Hematopoietic multipotent progenitor cell treated with erythropoietin and hydrocortisone succinate and interleukin-3 and kit ligand, for 6 days (in vitro differentiated cells): ENCODE measurements at places on chromosomes 12 and 14.
A peak's percentile ranks its signal among the peaks of the same experiment; 100 is the strongest.

DNA sequence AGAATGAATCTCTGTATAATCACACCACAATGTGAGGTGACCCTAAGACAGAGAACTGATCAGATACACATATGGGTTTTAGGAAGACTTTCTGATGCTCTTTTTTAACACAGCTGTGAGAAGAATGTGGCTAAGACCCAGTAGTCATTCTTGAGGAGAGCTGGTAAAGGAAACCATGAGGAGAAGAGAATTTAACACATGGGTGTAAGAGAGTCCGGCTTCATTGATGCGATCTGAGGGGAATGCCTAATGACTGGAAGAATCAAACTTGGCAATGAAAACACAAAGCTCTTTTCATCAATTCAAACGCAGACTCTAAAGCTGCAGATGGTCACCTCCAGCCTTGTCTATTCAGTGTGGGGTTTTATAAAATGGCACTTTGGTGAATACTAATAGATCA is 79.3 kb downstream of the FOXA1 start:
- DNase-seq = no peak

GRCh38 chr12:19323805-19324204 is 115.5 kb upstream of the AEBP2 start:
- DNase-seq = no peak

GRCh38 chr12:19191089-19191488 is 61.6 kb downstream of the PLEKHA5 start:
- DNase-seq = no peak

DNA sequence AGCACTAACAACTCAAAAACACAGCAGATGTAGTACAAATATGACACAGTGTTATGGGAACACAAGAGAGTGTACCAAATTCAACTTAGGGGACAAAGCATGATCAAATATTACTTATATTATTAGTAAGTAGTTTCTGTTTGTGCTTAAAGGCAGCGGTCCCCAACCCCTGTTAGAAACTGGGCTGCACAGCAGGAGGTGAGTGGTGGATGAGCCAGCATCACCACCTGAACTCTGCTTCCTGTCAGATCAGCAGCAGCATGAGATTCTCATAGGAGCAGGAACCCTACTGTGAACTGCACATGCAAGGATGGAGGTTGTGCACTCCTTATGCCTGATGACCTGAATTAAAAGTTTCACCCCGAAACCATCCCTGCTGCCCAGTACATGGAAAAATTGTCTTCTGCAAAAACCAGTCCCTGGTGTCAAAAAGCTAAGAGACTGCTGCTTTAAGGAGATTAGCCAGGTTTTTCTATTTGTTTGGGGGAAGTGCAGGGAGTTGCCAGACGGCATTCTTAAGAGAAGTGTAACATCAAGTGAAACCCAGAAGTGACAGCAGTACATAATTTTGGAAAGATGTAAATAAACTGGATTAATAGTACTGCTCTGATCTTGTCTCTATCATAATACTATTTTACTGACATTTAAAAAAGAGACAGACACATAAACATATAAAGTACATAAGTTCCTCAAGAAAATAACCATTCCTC is 26.7 kb downstream of the GTF2A1 start:
- no peak for DNase-seq

DNA sequence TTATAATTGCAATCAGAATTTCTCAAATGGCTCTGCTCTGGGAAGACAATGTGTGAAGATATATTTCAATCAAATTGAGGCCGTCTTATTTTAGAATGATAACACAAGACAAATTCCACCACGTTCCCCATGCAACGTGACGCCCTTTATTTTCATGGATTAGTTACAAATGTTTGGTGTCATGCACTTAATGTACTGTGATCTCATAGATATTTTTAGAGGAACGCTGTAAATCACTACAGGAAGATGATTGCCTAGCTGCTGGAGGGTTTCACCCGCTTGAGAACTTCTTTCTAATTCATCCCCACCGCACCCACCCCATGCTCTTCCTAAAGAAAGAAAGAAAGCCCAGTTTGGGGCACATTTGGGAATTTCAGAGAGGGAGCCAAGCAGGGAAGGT is 117.2 kb downstream of the PLXNC1 start:
- no peak for DNase-seq

DNA sequence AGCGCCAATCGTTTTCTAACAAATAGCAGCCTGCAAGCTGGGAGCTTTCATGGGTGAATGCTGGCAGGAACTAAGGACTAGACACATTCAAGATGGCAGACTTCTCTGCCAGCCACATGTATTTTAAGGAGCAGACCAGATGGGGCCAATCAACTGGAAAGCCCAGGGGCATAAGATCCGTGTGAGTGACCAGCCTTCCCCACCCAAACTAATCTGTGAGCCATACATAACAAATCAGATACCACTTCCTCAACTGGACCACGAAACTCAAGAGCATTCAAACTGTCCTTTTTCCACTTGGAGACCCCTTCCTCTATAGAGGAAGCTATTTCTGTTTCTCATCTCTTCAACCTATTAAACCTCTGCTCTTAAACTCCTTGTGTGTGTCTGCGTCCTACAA is 9.7 kb downstream of the TCL1B start:
- no peak for DNase-seq

GRCh38 chr14:83607682-83608081 is 1922.3 kb upstream of the FLRT2 start:
- no peak for DNase-seq

GRCh38 chr12:56013482-56013881 is 7.4 kb upstream of the IKZF4 start:
- DNase-seq = no peak

DNA sequence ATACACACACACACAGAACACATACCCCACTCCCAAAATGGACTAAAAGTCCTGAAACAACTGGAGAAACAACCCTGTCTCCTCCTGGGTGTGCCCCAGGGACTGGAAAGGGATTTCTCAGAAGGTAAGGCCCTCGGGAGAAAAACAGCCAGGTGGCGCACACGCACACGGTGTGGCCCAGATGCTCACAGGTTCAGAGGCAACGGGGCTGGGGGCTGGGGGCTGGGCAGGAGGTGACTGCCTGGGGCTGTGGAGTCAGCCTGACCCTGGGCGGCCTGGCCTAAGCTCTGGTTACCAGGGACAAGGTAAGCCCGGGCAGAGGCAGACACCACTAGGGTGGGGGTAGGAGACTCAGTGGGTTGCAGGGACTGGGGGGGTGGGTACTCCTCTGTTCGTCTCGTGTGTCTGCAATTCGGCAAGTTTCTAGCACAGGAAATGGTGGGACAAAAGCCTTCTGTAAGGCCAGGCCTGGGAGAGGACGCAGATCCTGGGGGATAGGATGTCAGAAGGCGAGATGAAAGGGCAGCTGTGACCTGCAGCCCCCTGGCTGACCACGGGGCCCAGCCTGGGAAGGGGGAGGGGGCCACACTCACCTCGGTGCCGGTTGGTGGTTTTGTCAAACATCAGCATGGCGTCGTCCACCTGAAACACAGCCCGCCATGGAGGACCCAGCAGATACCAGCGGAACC is 10.4 kb downstream of the MSI1 start:
- no peak for DNase-seq

DNA sequence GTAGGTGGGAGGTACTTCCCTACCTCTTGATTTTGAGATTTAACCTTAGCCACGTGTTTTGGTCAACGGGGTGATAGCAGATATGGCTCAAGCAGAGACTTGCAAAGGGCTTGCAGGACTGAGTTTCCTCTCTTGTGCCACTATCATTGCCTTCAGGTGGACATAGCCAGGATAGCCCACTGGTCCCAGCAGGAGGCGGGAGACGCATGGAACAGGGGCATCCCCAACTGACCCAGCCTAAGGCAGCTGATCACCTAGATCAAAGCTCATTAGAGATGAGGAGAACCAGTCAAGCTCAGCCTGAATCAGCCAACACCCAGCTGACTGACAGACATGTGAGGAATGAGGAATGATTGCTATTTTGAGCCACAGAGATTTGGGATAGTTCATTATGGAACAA is 49.6 kb downstream of the CALM1 start:
- no peak for DNase-seq

DNA sequence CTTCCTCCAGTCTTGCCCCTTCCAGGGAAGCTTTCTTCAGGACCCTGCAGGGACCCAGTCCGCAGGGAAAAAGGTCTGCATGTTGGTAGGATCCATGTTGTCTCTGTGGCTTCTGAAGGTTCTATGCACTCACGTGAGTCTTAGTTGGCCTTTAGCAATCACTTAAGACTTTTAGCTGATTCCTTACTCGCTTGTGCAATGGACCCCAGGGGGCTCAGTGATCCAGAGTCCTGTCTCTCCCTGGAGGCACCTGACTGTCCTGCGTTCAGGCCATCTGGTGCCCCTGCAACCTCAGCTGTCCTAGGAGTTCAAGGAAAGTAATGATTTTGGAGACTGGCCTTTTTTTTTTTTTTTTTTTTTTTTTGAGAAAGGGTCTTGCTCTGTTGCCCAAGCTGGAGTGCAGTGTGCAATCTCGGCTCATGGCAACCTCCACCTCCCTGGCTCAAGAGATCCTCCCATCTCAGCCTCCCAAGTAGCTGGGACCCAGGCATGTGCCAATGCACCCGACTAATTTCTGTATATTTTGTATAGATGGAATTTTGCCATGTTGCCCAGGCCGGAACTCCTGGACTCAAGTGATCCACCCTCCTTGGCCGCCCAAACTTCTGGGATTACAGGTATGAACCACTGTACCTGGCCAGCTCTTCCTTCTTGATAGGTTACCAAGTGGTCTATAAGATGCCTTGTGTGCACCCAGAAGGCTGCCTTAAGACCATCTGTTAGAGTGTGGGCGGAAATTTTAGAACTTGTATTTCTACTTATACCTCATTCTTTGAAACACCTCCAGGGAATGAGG is 4.6 kb downstream of the IFI27L2 start:
- no peak for DNase-seq

GRCh38 chr14:64279704-64280668 is 14.2 kb downstream of the ESR2 start:
- peak; percentile 82 for DNase-seq

GRCh38 chr14:89794096-89794495 is 160.4 kb downstream of the EFCAB11 start:
- no peak for DNase-seq

GRCh38 chr14:74921053-74921620 is 1.9 kb downstream of the RPS6KL1 start:
- no peak for DNase-seq
